ENCODE measurements at places on chromosomes 5 and 9.

DNA sequence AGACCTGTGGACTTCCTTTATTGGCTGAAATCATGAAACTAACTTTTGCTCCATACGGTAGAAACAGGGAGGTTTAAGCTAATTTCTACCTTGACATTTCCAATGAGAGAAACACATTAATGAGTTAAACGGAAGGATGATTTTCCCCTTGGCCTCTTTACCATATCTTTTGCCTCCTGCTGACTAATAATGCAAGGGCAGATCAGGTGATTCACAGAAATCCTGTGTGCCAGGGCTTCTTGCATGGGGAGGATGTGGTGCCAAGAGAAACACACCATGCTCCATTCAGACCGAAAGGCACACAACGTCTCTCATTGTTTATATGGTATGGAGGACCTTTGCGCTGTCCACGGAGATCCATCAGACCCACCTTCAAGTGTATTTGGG is 17.4 kb upstream of the PRLR start:
- no peak for DNase-seq

DNA sequence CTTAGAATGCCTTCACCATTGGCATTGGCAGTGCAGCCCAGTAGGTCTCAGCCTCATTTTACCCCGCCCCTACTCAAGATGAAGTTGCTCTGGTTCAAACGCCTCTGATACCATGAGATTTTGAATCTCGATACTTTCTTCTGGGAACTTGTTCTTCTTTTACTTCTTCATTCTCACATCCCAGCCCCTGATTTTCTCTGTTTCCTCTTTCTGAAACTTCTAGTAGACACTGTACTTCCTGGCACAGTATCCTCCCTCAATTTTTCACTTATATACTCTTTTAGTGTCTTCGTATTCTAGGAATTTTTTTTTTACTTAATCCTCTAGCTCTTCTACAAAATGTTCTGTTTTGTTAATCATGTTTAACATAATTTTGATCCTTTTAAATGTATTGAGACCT is 13.1 kb upstream of the ZNF79 start:
- DNase-seq = no peak

DNA sequence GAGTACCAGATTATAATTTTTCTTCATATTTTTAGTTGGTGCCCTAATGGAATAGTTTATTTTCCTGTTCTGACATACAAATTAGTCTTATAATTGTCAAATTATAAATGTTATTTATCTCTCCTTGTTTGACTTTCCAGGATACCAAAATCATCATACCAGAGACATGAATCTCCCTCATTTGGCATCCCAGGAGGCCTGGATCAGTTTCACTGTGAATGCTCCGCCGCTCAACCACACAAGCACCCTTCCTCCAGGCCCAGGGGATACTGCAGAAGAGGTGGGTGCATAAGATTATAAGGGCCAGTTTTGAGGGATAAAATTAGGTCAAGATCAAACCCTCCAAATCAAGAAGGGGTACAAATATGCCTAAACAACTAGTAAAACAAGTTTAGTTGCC is 1229.3 kb downstream of the CDH12 start:
- DNase-seq = no peak

GRCh38 chr5:168962306-168962705 is 338.6 kb downstream of the SLIT3 start:
- no peak for DNase-seq
